Hair follicle dermal papilla cell (primary cell): ENCODE measurements at places on chromosomes 16 and 17. TPM values are rescaled to one million over a fixed set of nuclear protein-coding genes. Genes with fewer than 3 reads are reported as not detected.

The ATP6V0D1 gene
- 111 and 131 TPM in 2 replicates for total RNA-seq

The LITAFD gene
- total RNA-seq, result not detected in 2 replicates

The GNG13 gene
- not detected in 2 replicates for total RNA-seq

The EVI2A gene
- 6.7 and 10.8 TPM in 2 replicates for total RNA-seq

The TAC4 gene
- total RNA-seq, result not detected in 2 replicates

The ABCC11 gene
- total RNA-seq, result under 0.01 TPM in 2 replicates

The HIGD1B gene
- total RNA-seq, result not detected in 2 replicates

The METTL2A gene
- total RNA-seq, result 18.8 and 19.6 TPM in 2 replicates

The MMP28 gene
- 0.16 and 1.2 TPM in 2 replicates for total RNA-seq

The PIPOX gene
- 2.6 and 3.4 TPM in 2 replicates for total RNA-seq

The GIT1 gene
- 25.6 and 30.2 TPM in 2 replicates for total RNA-seq

The ZNF500 gene
- total RNA-seq, result 16.4 and 16.8 TPM in 2 replicates

The DNAAF8 gene
- total RNA-seq, result 1.6 and 3.3 TPM in 2 replicates

The LRRC46 gene
- total RNA-seq, result under 0.01 TPM in 1 of 2 replicates, not detected in the other

The CA5A gene
- total RNA-seq, result not detected in 2 replicates

The MYH3 gene
- total RNA-seq, result 0.12 and 4.9 TPM in 2 replicates

The KRT40 gene
- total RNA-seq, result not detected in 2 replicates

The KRT9 gene
- total RNA-seq, result not detected in 2 replicates

The SMG6 gene
- total RNA-seq, result 38.7 and 39.9 TPM in 2 replicates

The KAT2A gene
- total RNA-seq, result 8.5 and 9.2 TPM in 2 replicates

The TP53TG3 gene
- not detected in 2 replicates for total RNA-seq

The TEKT3 gene
- 0.49 TPM in 1 of 2 replicates, not detected in the other for total RNA-seq

The PIK3R6 gene
- total RNA-seq, result not detected in 2 replicates

The ADAMTS18 gene
- 4.4 TPM in 1 of 2 replicates, not detected in the other for total RNA-seq

The ZG16 gene
- total RNA-seq, result not detected in 2 replicates

The NUBP1 gene
- total RNA-seq, result 15.4 and 17.6 TPM in 2 replicates

The RHBDF1 gene
- total RNA-seq, result 42.4 and 44.0 TPM in 2 replicates

The IGFBP4 gene
- total RNA-seq, result 168 and 230 TPM in 2 replicates

The CCDC154 gene
- total RNA-seq, result under 0.01 and 0.24 TPM in 2 replicates

The ATP1B2 gene
- not detected in 2 replicates for total RNA-seq

The CD7 gene
- total RNA-seq, result 0.24 and 0.32 TPM in 2 replicates

The TMC5 gene
- total RNA-seq, result not detected in 2 replicates

The SLC2A4 gene
- under 0.01 and 0.12 TPM in 2 replicates for total RNA-seq

The NTHL1 gene
- total RNA-seq, result 23.6 and 24.7 TPM in 2 replicates

The NUP93 gene
- total RNA-seq, result 40.7 and 44.6 TPM in 2 replicates

The TBC1D28 gene
- total RNA-seq, result not detected in 2 replicates

The ACE gene
- total RNA-seq, result 16.4 and 19.1 TPM in 2 replicates

The RHOT2 gene
- total RNA-seq, result 49.2 and 53.2 TPM in 2 replicates

The CLEC16A gene
- 26.7 and 27.4 TPM in 2 replicates for total RNA-seq

The EME1 gene
- 0.32 and 0.85 TPM in 2 replicates for total RNA-seq

The RND2 gene
- total RNA-seq, result 0.32 and 0.49 TPM in 2 replicates

The SLC9A5 gene
- total RNA-seq, result 3.0 and 4.1 TPM in 2 replicates

The TNS4 gene
- total RNA-seq, result 0.24 and 0.32 TPM in 2 replicates

The C17orf107 gene
- total RNA-seq, result 4.4 and 5.8 TPM in 2 replicates

The MFSD6L gene
- not detected in 2 replicates for total RNA-seq

The MYLK3 gene
- 0.12 and 0.16 TPM in 2 replicates for total RNA-seq

The FKBP10 gene
- total RNA-seq, result 336 and 351 TPM in 2 replicates

The NMRAL1 gene
- 65.2 and 67.0 TPM in 2 replicates for total RNA-seq

The SECTM1 gene
- 101 and 151 TPM in 2 replicates for total RNA-seq

The ERN2 gene
- 0.49 TPM in 1 of 2 replicates, not detected in the other for total RNA-seq

The NPIPA8 gene
- not detected in 2 replicates for total RNA-seq

The ASGR2 gene
- total RNA-seq, result not detected in 2 replicates
